ENCODE measurements at places on chromosomes 1 and 21. TPM values are rescaled to one million over a fixed set of nuclear protein-coding genes. Genes with fewer than 3 reads are reported as not detected.

DNA sequence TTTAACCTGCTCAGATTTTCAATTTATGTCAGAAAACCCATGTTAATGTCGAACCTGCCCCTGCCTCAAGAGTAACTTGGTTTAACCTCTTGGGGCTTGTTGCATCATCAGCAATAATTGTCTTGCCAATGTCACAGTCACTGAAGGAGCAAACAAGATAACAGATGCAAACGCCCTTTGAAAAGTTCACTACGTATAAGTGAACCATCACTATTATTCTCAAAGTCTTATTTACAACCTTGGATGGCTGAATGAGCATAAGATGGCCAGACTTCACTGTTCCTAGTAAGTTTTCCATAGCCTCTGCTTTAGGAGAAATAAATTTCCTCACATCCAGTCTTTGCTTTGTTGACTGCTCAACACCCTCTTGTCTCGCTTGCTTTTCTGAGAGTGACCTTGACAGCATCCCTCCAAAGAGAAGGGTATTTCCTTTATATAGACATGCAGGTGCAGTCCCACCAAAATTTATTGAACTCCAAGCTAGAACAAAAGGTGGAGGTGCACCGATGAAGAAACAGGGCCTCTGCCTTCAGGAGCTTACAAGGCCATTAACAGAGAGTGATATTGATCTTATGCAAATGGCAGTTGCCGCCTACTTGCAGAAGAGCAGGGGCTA is 749 bp upstream of the LRIG2 start:
- no peak for DNase-seq

GRCh38 chr1:29145739-29146437 is 22.2 kb upstream of the TMEM200B start:
- DNase-seq = no peak

- DNase-seq = no peak
These were observed 142.0 kb downstream of the MRPL39 start for GRCh38 chr21:25465263-25465662.

GRCh38 chr1:53672243-53672642 is 66.7 kb downstream of the GLIS1 start:
- no peak for DNase-seq

DNA sequence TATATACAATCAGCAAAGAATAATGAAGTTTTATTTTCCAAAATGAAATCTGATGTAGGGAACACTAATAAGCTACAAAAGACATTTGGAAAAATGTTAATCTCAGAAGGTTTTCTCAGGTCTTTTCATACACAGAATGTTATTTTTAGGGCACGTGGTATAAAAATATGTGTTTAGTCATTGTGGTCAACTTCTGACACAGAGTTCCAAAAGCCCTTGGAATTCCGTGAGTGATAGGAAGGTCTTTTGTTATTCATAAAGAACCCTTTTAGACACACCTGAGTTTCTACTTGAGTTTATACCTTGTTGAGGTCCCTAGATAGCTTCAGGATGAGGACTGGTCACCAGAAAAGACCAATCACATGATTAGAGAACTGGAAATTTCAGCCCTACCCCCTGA is 277.6 kb upstream of the NCAM2 start:
- DNase-seq = no peak

DNA sequence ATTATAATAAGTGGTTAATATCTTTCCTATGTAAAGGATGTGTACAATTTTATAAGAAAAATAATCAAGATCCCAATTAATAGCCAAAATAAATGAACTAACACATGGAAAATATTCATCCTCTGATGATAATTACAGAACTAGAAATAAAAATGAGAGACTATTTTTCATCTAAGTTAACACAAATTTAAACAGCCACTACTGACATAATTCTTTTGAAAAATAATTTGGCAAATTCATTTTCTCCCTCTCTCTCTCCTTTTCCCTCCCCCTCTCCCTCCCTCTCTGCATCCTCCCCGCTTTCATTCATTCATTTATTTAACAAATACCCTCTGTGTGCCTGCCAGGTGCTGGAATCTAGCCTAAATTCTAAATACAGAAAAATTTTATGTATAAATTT is 10.3 kb upstream of the SFPQ start:
- DNase-seq = no peak

DNA sequence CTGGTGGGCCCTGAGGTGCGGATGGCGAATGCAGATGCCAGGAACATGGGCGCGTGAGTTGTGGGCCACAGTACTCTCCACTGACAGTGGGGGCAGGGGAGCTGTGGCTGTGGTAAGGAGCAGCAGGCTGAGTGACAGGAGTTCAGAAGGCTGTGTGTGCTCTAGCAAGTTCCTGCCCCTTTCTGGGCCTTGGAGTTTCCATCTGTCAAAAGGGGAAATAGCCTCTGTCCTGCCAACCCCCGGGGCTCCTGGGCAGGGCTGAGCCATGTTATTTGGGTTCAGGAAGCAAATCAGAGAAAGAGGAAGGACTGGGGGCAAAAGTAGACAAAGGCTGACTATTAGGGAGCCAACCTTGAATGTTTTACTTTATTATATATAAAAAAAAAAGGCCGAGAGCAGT is 19.5 kb upstream of the MFN2 start:
- no peak for DNase-seq

DNA sequence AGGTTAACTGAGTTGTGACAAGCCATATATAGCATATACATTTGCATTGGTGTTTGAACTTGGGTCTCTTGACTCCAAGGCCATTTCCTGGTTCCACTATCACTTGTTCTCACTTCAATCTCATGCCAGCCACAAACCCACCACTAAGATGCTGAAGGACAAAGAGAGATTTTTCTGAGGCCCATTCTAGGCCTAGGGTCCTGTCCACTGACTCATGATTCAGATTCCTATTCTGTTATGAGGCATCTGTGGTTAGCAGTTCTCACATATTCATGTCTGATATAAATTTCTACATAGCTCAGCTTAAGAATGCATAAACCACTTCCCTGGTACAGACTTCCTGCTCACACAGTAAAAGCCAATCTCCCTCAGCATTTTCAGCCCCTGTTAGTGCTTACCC is 326.1 kb upstream of the BEND5 start:
- no peak for DNase-seq

DNA sequence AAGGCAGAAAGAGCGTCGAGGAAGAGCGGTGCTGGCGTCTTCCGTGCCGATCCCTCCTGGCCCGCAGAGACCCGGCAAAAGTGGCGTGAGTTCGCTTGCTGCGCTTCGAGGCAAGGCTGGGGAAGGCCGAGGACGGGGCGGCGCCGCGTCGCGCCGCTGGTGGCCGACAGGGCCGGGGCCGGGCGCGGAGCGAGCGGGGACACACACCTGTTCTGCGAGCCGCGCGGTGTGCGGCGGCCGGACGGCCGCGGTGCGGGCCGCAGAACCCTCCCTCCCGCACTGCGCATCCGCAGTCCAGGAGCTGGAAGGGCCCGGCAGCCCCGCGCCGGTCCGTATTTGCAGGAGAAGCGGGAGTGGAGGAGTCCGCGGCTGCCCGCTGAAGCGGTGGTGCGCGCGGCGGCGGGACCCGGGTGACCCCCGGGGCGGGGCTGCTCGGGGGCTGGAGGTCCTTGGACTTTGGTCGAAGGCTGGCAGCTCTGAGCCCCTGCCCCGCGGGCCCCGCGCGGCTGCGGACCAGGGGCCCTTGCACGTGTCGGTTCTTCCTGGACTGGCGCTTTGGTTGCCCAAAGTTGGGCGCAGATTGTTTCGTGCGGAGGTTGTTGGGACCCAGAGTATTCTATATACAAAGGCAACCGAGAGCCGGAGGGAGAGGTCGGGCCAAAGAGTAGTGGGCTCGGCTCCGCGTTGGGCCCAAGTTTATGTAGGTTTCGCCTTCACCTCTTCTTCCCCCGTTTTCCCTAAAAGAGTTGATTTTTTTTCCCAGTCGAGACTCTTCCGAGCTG is 2.6 kb downstream of the RNF220 start:
- DNase-seq = no peak

DNA sequence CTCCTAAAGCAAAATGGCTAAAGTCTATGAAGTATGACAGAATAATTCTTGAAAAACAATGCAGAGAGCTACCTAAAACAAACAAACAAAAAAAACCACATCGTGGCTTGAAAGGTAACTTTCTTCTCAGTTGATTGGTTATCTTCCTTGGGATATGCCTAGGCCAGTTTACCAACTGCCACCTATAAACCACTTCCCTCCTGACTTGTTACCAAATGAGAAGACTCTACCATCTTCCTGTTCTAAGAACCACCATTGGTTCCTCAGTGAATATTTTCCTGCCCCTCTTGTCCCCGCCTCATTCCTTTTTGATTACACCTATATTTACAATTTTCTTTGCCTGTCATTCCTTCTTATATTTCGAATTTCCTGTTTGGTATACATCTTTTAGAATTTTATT is 336.6 kb downstream of the SIPA1L2 start:
- no peak for DNase-seq

DNA sequence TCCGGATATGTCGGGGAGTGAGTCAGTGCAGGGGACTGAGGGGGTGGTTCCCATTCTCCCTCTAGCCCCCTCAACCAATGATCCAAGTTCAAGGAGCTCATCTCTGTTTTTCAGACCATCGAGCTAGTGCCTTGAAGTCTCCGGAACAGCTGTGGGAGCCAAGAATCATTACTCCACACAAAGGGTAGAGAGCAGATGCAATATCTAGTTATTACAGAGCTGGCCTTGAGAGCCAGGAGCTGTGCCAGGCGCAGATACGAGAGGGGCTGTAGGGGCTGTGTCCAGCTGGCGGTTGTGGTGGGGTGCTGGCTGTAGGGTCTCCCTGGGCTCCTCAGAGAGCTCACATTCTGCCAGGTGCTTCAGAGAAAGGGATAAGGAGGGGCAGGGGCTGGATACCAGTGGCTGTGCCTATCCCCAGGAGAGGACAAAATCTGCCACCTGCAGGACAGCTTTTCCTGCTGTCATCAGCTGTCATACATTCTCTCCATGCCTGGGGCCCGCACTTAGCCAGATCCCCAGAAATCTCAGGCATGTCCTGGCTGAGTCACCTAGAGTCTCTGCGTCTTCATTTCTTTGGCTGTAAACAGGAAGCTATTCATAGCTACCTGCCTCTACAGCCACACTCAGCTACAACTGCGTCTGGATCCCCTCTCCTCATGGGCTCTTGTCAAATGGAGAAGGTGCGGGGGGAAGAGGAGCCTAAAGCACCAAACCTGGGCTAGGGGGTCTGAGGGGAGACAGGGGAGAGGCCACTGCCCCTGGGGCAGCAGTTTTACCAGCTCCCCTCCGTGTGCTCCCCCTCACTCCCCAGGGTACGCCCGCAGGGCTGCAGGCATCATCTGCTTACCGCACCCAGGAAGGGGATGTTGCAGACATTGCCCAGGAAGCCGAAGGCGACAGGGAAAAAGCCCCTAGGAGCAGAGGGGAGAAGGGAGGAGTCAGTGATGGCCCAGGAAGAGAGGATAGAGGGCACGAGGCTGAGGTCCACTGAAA is 2.4 kb upstream of the KISS1 start:
- no peak for DNase-seq

GRCh38 chr1:204869097-204869496 is 1.6 kb upstream of the NFASC start:
- DNase-seq = no peak

GRCh38 chr1:67013573-67013972 is 40.4 kb downstream of the SLC35D1 start:
- DNase-seq = no peak

GRCh38 chr1:15053153-15053552 is 100.4 kb upstream of the TMEM51 start:
- no peak for DNase-seq

- no peak for DNase-seq
These were observed 4.7 kb downstream of the ELOA start for GRCh38 chr1:23748016-23748415.

- no peak for DNase-seq
These were observed 30.3 kb downstream of the SLC45A1 start for GRCh38 chr1:8348047-8348776.

DNA sequence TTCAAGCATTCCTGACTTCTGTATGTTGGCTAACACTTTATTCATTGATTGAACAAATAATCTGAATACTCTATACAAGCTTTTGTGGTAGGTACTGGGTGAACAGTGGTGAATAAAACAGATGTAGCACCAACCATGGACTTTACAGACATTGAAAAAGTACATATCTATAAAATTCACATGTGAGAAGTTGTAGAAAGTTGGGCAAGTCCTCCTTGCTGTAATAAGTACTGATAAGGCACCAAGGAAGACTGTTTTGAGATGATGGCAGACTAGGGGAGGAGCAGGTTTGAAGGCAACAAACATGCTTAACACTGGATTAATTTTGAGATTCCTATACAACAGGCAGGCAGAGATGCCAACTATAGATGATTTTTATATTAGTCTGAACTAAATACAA is 42.4 kb downstream of the RNF2 start:
- DNase-seq = no peak

DNA sequence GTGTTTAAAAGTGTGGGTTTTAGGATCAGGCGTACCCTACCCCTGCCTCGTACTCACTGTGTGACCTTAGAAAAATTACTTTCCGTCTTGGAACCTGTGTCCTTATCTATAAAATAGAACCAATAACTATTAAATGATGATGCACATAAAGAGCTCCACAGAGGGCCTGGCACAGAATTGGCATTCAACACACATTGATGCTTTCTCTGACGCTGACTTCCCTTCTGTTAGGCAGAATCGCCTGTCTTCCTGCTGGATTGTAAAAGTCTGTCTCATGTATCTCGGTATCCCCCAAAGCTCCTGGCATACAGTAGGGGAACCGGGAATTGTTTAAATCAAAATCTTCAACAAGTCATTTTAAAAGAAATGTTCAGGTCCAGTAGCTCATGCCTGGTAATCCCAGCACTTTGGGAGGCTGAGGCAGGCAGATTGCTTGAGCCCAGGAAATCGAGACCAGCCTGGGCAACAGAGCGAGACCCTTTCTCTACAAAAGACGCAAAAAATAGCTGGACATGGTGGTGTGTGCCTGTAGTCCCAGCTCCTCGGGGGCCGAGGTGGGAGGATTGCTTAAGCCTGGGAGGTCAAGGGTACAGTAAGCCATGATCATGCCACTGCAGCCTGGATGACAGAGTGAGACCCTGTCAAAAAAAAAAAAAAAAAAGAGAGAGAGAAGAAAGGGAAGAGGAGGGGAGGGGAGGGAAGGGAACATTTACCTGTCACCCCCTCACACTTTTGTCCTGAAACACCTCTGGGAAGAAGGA is 41.3 kb upstream of the FHAD1 start:
- DNase-seq = no peak

DNA sequence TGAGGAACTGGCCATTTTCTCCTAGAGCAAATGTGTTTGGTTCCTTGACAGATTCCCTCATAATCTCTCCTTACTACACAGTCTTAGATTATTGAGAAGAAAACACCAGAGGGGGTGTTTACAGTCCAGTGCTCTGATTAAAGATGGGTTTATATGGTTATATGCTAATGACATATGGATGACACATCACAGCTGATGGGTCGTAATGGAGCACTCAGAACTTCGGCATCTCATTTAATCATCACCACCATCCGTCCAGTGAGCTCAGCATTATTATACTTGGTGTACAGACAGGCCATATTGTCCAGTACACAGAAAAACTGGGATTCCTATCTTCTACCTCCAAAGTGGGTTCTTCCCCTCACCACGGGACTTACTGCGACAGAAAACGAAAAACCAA is 22.3 kb upstream of the NR5A2 start:
- DNase-seq = no peak

Gene LRP8
- 1.7 TPM for total RNA-seq

Gene SPATA1
- 1.3 TPM for total RNA-seq

Gene GRIK3
- 0.11 TPM for total RNA-seq

Gene SH2D1B
- total RNA-seq = not detected

Gene BTBD8
- total RNA-seq = 4.6 TPM

Gene C1orf185
- total RNA-seq = not detected

Gene MPL
- total RNA-seq = 1.2 TPM

Gene UHMK1
- 20.3 TPM for total RNA-seq

Gene BEND5
- 4.5 TPM for total RNA-seq

Gene KIAA0040
- total RNA-seq = 7.4 TPM

Gene PRR9
- total RNA-seq = not detected

Gene LRRC39
- 149 TPM for total RNA-seq

Gene PLA2G4A
- 1.8 TPM for total RNA-seq

Gene SELE
- 7.5 TPM for total RNA-seq

Gene NDC1
- 5.7 TPM for total RNA-seq

All from heart right ventricle (tissue), 16 donors.